ENCODE measurements at places on chromosomes 4 and X.

DNA sequence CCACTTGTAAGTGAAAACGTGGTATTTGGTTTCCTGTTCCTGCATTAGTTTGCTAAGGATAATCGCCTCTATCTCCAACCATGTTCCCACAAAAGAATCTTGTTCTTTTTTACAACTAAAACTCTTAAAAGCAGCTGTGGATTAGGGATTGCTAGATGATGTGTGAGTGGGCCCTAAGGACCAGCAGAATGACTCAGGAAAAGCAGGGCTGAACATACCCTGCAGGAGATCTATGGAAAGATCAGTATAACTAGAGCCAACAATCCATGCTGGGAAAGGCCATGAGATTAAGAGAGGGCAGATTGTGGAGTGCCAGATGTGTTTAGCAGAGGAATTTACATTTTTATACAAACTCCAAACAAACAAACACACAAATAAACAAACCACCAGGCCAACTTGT, 128.4 kb upstream of the TMEM164 start:
- DNase-seq = no peak

- no peak for DNase-seq
These were observed 176.8 kb downstream of the SCFD2 start for GRCh38 chr4:53189011-53189410.

DNA sequence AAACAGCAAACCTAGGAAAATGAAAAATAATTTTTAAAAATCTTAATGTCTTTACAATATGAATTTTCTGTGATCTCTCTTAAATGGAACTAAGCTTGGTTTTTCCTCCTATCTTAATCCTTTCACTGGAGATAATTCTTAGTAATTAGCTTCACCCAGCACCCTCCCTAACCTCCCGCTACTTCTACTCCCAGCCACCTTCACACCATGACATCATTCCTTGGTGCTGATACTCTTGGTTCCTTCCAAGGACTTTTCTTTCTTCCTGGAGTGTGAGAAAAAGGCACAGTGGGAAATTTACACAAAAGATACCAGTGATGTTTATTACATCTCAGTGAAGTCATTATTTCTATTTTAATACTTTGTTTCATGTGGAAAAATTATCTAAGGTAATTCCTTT, 163.6 kb upstream of the PLAC1 start:
- no peak for DNase-seq

DNA sequence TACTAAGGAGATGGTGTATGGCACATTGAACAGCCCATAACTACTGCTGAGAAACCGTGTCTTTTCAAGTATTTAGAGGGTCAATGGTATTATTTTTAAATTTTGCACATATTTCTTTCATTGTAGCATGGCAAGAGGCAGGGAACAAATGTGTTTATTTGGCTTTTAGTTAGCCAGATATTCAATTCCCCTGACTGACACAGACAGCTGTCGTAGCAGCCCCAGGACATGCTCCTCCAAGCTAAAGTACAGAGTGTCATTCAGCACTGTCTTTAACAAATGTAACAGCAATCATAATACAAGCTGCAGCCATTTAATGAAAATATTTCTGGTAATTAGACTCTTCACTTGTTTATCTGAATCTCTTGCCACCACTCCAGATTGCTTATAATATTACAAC, 687.1 kb downstream of the KLHL13 start:
- no peak for DNase-seq

GRCh38 chr4:124262211-124263179, 450.0 kb downstream of the ANKRD50 start:
- peak; percentile 22 for DNase-seq

DNA sequence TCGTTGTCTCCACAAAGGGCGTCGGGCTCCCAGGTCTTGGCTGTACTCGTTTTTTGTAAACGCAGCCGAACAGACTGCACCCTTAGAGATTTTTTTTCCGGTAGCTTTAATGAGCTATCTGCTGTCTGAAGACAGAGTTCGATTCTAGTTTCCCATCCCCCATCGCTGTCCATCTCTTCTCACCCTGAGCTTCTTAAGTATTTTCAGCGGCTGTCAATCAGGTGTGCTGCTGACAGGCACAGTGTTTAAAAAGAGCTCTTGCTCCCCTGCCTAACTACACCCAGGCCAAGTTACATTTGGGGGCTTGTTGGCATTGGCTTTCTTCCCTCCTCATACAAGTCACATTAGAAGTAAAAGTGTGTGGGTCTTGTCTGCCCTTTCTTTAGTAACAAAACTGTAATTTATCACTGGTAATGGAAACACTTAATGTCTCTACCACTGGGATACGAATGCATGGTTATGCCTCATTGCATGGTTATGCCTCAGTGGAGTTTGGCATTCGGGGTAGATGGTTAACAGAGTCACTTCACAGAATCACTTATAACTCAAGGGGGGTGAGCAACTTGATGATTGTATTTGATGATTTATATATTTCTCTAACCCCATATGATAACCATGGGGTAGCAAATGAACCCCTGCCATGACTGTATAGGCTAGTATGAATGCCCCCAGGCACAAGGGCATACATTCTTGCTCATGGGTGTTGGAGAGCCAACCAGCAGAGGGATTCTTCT, 1.4 kb upstream of the ARHGAP6 start:
- DNase-seq = no peak

DNA sequence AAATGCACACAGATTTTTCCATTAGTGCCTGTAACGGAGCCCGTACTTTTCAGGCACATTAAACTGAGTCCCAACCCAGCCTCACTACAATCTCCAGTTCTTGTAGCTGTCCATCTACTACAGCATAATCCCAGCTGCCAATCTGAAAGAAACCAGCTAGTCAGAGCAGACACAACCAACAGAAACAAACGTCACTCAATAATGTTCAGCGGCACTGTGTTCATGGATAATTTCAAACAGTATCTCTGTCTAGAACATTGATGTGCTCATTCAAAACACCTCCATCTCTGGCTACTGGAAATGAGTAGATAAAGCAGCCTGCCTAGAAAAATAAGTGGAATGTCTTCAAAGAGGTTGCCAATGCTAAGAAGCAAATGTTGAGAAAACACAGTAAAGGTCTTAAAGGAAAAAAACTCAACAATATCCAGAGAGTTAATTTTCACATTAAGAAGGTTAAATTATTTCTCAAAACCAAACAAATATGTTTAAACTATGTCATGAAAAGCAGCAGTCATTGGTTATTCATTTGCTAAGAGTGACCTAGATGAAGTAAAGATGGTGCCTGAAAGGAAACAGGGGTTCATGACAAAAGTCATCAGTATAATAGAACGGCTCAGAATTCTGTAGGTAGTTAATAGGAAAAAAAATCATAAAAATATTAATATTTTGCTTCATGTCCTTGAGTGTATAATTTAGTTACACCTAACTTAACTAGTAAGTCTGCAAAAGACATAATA, 245.1 kb upstream of the MAB21L2 start:
- no peak for DNase-seq
